ENCODE measurements at places on chromosomes 3 and 15.

DNA sequence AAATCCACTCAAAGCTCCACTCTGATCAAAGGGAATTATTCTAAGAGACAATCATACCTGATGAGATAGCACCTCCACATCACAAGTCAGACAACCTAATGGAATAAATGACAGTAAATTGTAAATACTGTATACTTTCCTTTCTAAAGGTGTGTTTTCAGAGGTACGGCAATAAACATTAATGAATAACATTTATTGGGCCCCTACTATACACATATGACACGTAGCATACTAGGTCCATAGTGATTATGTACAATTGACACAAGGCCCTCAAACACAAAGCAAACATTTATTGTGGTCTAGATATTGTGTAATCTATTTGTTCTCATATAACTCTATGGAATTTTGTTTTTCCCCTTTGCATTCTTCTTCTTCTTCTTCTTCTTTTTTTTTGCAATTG lies 429.8 kb downstream of the FOXP1 start:
- no peak for DNase-seq

- no peak for DNase-seq
Measured at GRCh38 chr15:68292157-68292781, 14.7 kb downstream of the FEM1B start.

- DNase-seq: no peak
Measured at GRCh38 chr3:12750658-12751071, 8.4 kb downstream of the TMEM40 start.

DNA sequence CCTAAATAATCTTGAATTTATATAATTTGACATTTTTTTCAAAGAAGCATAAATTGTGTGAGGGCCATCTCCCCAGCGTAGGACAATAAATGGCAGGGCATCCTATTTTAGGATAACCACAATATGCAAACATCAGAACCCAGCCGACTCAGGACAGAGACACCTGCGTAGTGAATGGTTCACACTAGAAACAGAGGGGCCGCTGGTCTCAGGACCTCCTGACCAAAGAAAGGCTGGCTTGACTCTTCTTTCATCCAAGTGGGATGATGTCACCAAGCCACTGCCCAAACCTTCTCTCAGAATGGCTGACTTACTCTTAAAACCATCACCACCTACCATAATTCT lies 162.1 kb downstream of the FOXP1 start:
- no peak for DNase-seq

DNA sequence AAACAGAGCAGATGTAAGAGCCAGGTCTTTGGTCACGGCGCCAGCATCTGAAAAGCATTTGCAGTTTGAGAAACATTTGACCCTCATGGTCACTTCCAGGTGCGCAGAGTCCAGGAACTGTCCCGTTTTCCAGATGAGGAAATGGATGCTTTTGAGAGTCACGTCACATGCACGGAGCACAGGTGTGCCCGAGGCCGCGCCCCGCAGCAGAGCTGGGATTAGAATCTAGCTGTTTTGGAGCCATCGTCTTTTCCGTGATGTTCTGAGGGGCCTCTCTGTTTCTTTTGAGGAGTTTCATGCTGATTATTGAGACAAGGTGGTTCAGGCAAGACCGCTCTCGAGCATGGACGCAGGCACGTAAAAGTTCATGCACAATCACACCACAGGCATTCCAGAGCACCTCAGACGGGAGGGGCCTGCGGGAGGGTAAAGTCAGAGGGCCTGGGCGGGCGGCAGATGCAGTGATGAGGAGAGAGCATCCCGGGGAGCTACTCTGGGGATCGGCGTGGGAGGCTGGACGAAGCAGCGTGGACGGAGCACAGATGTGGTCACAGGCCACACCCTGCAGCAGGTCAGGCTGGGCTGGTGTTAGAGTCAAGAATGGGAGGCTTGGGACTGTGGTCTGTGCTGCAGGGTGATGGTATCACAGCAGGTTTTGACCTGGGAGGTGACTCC lies 139.2 kb upstream of the MEF2A start:
- DNase-seq: no peak

- DNase-seq: no peak
Measured at GRCh38 chr3:149021830-149022229, 30.5 kb downstream of the GYG1 start.

DNA sequence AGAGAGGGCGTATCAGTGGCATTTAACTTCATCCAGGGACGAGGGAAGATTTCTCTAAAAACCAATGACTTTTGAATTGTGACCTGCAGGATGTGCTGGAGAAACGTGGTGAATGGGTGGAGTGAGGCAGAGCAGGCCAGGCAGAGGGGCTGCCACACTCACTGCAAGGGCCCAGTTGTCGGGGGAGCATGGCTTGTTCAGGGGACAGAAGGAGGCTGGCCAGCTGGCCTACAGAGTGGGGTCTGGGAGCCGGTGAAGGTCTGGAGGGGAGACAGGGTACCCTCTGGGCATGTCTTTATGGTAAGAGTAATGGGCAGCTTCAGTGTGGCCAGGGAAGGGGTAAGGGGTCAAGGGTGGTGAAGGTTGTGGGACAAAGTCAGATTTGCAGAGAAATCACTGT lies 225.2 kb upstream of the RGMA start:
- DNase-seq: no peak

Data from thoracic aorta (tissue), 2 donors.